NCI-H2107 (cell line): ENCODE measurements at places on chromosomes 5 and 9.

- no peak for DNase-seq
Observed at GRCh38 chr9:117555964-117556629, 141.2 kb upstream of the ASTN2 start.

DNA sequence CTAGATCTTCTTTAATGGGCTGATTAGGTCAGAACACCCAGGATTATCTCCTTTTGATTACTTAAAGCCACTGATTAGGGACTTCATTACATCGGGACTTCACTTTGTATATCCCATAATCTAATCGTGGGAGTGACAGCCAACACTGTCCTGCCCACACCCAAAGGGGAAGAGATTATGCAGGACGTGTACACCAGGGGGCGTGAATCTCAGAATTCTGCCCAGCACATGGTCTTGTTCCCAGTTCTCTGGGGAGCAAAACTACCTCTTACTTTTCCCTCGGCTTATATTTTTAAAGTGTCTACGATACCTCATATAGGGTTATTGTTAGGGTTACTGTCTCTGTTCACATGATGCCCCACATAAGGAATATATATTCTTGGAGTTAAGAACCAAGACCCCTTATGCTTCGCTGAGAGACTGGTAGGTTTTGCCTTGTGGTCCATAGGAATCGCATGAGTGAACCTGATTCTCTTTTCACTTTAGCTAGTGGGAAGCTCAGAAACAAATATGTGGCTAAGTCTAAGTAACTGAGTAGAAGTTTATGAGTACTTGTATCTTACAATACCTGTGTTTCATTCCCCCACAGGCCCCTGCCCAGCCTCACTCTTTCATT is 192.7 kb downstream of the GNA14 start:
- no peak for DNase-seq

DNA sequence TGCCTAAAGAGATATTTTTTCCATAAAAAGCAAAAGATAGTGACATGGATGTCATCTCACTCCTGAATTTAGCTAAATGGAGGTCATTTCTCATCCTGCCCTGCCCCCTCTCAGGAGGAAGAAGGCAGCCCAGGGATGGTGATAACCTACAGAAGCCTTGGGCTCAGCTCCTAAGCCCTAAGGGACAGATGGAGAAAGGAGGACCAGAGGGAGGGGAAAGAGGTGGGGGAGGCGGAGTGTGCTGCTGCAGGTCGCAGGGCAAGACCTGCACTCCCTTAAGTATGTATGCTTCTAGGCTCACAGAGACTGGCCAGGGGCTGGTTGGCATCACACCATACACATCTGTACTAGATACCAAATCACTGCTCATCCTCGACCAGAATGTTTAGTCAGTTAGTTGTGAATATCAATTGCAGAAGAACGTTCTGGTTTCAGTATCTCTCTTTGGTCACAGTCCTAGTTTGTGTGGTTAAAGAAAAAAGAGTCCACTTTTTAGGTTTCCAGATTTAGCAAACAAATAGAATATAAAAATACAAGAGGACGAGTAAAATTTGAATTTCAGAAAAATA is 18.4 kb upstream of the CDKN2AIPNL start:
- no peak for DNase-seq

- no peak for DNase-seq
Observed at GRCh38 chr5:9174446-9174845, 371.4 kb downstream of the SEMA5A start.

- no peak for DNase-seq
Observed at GRCh38 chr9:75889977-75890471, 449 bp upstream of the PCSK5 start.

DNA sequence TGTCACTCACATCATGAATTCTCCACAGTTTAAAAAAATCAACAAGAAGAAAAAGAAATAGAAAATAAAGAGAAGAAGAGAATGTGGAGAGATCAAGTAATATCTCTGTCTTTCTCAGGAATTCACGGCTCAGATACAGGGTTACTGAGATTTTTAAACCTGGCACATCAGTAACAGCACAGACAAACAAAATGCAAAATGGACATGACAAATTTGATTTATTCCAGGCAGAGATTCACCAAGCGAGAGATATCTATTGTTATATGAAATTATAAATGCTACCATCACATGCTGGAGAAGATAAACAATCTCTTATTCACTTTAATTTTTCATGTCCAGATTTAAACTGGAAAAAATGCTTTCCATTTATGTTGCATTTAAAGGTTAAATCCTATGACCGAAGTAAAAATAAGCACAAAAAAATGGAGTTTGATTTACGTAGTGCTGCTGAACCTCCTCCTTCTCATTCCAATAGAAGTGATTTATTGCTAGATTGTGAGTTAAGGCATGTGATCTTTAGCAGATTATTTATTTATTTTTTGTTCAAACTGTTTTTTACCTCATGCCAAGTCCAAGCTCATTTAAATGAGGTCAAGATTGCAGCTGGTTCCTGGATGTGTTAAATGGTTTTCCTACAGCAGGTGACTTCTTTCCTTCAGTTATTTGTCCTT is 926.4 kb downstream of the MAT2B start:
- no peak for DNase-seq

- no peak for DNase-seq
Observed at GRCh38 chr9:72485821-72486593, 35.4 kb upstream of the TMC1 start.

GRCh38 chr9:33619666-33620404 is 95.8 kb downstream of the ANKRD18B start:
- DNase-seq: no peak

DNA sequence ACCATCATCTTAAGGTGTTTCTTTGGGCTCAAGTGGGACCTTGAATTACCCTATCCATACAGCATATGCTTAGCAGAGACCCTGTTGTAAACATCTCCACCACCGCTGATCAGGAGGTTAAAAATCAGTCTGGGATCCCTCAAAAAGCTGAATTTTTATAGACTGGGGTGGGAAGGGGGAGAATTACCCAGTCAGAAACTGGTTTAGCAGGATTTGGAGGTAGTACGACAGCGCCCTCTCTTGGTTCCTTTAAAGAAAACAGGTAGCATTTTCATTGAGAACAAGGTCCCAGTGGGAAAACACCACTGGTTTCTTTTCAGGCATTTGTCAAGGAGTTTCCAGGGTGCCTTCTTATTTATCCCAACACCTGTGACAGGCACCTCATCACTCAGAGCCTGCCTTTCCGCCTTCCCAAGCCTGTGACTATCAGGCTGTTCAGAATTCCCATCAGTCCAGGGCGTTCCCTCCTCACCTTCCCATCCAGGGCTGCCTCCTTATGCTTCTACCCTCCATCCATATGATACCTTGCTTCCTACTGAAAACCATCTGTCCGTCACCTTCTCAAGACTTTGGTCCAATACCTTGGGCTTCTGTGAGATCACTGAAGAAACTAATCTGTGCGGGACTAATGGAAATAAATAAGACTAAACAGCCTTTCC is 203.8 kb upstream of the RAI14 start:
- no peak for DNase-seq

DNA sequence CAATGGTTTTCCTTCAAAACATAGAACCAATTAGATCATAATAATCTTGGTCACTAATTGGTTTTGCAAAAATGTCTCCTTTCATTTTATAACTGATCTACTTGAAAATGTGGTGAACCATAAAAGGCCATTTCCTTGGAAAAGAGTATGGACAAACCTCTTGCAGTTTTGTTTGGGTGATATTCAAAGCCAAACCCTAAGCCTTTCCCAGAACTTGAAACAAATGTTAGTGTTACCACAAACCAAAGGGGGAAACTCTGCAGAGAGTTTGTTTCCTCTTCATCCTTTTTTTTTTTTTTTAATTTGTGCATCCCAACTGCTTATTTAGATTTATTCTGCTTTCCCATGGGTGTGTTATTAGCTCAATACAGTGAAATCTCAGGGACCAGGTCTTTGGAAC is 204.4 kb upstream of the ADAMTSL1 start:
- no peak for DNase-seq

DNA sequence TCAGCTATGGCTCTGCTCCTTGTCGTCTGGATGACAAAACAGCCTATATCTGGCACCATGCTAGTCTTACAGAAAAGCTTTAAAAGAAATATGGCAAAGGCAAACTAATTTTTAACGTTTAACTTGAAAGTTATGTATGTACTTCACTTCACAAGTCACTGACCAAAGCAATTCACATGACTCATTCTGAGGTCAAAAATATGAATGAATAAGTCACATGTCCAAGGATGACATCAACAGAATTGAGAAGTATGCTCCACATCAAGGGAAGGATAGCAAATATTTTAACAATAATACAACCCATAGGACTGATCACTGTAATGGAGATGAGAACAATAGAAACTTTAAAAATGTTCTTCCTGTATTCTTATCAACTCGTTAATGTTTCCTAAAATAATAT is 1072.6 kb upstream of the NUDT12 start:
- no peak for DNase-seq

DNA sequence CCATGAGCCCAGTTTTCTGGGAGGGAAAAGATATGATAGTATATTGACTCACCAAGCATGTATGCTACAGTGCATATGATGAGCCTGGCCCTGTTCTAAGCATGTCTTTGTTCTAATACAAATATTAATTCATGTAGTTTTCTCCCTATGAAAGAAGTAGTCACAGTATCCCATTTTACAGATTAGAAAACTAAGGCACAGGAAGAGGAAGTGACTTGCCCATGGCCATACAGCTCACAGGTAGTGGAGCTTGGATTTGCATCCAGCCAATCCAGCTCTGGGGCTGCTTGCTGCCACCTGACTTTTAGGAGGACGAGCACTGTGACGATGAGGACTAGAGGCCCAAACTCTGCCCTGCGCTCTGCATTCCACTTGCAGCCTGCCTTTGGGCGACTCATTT is 76.4 kb downstream of the AK8 start:
- DNase-seq: no peak

DNA sequence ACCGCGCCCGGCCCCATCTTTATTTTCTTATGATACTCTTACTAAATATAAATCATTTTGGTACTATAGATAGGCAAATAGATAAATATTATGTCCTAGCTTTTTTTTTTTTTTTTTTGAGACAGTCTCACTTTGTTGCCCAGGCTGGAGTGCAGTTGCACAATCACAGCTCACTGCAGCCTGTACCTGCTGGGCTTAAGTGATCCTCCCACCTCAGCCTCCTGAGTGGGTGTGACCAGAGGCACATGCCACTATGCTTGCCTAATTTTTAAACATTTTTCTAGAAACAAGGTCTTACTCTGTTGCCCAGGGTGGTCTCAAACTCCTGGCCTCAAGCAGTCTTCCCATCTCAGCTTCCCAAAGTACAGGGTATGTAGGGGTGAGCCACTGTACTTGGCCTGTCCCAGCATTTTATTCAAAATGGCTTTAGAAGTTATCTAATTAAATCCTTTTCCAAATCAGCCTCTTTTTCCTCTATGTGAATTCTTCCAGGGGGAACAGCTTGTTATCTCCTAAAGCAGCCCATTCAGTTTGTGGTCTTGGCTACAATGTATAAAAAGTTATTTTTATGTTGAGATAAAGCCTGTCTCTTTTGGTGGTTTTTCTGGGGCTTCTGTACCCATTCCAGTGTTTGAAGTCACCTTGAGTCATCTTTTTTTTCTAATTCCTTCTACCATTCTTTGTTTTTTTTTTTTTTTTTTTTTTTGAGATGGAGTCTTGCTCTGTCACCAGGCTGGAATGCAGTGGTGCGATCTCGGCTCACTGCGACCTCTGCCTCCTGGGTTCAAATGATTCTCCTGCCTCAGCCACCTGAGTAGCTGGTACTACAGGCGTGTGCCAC is 12.1 kb downstream of the MELK start:
- no peak for DNase-seq

GRCh38 chr9:93634311-93635185 is 58.2 kb downstream of the PHF2 start:
- DNase-seq: no peak

DNA sequence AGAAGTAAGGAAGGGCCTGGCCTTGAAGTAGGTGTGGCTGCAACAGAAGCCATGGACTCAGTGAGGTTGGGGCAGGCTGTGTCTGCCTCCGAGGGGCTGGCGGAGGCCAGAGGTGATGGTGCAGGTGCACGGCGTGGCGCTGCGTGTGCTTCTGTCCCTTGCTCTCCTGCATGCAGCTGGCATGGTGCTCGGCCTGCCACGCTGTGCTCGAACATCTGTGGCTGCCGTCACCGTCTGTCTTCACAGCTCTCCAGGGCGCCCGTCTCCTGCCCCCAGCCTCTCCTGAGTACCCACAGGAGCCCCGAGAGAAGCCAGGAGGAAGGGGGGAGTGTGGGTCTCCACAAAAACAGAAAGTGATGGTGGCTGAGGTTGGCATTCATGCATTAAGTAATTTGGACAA is 193.7 kb downstream of the CACNA1B start:
- no peak for DNase-seq

DNA sequence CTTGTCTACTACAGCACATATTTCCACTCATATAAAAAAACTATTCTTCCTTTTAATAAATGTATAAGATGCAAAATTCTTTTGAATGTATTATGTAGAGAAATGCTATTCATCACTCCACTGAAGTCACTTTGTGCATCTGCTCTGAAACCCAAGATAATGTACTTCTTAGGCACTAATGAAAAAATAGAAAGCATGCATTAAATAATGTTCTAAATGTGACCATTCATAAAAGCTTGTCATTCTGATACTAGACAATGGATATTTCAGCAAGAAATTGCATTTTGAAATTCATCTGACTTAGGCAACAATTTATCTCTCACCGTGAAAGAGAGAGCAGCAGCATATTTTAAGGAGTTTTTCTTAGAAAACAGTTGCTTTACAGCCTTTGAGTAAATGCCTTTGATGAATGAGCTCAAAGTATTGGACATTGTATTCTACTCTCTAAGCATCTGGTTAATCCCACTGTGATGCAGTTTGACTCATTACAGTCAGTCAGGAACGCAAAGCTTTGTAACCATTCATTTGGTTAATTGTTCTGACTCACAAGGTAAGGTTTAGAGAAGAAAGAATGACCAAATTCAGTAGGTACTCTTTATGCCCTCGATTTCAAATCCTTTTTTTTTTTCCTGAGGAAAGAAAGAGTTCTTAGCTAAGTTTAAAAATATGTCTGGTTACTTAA is 2233.8 kb upstream of the C9orf72 start:
- DNase-seq: no peak

DNA sequence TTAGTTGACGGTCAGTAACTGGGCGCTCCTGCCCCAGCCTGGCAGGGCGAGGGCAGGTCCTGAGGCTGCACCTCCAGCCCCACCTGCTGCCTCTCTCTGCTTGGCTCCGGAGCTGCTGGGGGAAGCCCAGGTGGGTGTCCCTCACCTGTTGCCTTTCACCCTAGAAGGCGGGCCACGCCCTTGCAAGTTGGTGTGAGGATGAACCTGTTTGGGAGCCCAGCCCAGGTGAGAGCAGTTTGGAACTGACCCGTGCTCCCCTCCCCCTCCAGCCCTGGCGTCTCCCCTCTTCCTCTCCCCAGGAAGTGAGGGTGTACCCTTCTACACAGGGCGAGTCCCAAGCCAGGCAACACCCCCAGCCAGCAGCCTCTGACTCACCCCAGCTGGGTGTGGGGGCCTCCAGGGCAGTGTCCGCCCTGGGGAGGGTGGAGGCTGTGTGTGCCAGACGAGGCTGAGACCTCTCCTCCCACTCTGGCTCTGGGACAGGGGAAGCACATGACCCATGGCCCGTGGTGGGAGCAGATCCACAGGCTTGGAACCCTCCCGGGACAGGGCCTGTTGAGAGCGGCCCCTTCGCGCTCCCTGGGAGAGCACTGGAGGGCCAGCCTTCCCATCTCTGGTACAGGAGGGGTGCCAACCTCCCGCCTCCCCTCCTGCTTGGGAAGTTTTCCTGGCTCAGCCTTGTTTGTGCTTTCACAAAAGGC is 10.4 kb downstream of the LRRC8A start:
- DNase-seq: no peak

GRCh38 chr5:151431666-151432065 is 15.7 kb upstream of the SLC36A1 start:
- no peak for DNase-seq
